ENCODE measurements at places on chromosomes 1 and 21.

GRCh38 chr1:202081992-202082391 is 40.7 kb upstream of the GPR37L1 start:
- no peak for DNase-seq

- DNase-seq = no peak
Measured at GRCh38 chr1:86239894-86240293, 83.3 kb upstream of the COL24A1 start.

GRCh38 chr1:64530969-64531692 is 61.2 kb downstream of the CACHD1 start:
- DNase-seq = no peak

DNA sequence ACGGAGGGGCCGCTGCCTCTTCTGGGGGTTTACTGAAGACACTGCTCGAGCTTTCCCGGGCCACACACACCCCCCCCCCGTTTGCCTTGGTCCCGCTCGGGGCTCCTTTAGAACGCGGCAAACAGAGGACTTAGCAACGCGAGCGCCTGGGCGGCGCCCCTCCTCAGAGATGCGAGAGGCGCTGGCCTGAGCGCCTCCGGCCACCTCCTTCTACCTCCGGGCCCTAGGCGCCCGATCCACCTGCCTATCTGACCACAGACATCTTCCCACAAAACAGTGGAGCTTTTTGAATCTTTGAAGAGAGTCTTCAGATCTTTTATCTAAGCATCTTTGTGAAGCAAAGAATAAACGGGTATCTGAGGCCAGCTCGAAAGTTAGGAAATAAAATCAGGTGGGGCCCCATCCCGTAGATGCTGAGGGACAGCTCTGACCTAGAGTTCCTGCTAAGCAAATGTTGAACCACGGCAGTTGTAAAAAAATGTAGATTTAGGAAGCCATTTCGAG is 436 bp upstream of the TTLL7 start:
- DNase-seq = no peak

DNA sequence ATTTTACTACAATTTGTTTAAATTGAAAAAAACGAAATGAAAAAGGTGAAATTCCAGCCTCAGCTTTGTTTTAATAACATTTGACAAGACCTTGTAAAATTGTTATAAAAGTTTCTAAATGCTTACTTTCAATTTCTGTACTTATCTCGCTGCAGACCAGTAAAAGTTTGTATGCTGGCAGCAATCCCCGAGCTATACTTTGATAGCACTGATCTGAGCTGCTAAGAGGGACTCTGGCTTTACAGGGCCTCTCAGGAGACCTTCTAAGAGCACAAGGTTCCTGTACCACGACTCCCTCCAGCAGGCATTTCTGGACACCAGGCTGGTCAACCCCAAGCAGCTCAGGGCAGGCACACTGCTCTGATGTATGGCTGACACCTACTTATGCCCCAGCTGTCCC is 13.1 kb downstream of the STMN1 start:
- DNase-seq = no peak

DNA sequence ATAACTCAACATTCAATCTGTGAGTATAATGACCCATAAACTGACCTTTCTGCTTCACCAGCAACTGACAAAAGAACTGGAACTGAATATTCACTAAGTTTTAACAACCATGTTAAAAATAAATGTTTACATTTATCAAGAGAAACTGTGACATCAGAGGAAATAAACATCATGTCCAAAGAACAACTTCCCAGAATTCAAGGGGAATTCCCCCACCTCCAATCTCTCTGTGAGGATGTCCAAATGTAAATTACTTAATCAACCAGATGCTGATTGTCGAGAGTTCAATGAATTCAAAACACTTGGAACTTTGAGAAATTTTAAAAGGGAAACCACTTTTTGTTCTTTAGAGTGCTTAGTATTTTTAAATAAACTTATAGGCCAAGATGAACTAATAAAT is 365.6 kb upstream of the ADGRL2 start:
- DNase-seq = no peak

GRCh38 chr1:51574796-51575195 is 42.1 kb upstream of the OSBPL9 start:
- no peak for DNase-seq

GRCh38 chr1:158649052-158649451 is 37.5 kb downstream of the SPTA1 start:
- no peak for DNase-seq

DNA sequence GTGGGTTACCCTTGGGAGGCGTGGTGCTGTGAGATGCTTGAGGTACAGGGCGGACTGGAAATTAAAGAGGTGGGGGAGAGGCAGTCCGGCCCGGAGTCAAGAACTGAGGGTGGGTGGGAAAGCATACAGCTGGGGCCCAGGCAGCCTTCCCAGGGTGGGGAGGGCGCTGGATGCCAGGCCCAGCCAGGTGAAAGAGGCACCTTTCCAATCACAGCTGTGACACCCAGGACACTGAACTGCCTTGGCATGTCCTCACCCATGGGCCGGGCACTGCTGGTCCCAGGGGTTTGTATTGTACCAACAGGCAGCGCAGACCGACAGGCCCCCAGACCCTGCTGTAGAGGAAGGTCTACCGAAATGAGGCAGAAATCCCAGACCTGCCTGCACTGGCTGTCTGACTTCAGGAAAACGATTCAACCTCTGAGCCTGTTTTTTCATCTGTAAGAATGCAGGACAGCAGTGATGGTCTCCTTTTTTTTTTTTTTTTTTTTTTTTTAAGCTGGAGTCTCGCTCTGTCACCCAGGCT is 9.1 kb downstream of the SLC30A2 start:
- DNase-seq = no peak

- peak; percentile 13 for DNase-seq
Measured at GRCh38 chr21:45209685-45210284, 77.9 kb downstream of the POFUT2 start.

DNA sequence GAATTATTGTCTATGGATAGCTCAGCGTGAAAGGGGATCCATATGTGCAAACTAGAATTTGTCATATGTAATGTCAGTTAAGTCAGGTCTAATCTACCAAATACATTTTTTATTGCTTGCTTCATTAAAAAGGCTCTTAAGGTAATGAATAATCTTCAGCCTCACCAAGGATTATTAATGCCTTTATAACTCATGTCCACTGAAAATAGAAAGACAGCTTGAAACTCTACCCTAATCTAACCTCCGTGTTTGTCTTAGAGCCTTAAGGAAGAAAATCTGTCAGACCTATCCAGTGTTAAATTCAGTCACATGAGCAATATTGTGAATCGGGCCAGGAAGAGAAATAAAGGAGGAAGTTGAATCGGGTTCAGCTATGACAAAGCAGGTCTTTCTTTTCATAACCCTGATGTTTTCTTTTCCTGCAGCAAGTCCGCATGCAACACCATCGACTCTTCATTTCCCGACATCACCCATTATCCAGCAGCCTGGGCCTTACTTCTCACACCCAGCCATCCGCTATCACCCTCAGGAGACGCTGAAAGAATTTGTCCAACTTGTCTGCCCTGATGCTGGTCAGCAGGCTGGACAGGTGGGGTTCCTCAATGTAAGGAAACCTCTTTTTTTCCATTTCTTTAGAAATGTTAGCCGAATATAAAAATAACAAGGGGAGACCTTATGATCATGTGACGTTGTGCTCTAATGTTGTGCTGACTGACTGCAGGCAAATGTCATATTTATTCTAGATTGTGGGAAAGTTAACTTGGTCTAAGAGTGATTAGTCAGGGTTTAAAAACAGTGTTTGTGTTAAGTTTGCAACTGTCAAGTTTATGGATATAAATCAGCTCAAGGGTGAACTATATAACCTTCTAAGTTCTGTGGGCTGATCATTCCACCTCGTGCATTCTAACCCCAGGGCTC is 321.0 kb downstream of the TM2D1 start:
- no peak for DNase-seq

- DNase-seq = no peak
Measured at GRCh38 chr1:19547814-19548213, 62.5 kb upstream of the CAPZB start.

- DNase-seq = no peak
Measured at GRCh38 chr1:151728151-151729054, 7.1 kb downstream of the RIIAD1 start.

DNA sequence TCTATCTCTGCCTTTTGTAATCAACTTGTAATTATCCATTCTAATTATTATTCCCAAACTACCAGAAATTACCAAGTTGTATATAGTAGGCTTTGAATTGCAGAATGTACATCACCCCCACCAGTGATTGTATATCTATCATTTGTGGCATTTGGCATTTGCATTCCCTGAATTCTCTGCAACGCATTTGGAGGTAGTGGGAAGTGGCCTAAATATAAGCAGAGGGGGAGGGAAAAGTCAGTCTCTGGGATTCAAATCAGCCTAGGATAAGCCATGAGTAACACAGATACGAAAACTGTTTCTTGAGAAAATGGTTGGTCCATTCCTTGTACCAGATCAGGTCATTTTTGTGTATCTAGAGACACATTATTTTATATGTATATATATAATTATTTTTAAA is 20.7 kb downstream of the DDX20 start:
- DNase-seq = no peak

DNA sequence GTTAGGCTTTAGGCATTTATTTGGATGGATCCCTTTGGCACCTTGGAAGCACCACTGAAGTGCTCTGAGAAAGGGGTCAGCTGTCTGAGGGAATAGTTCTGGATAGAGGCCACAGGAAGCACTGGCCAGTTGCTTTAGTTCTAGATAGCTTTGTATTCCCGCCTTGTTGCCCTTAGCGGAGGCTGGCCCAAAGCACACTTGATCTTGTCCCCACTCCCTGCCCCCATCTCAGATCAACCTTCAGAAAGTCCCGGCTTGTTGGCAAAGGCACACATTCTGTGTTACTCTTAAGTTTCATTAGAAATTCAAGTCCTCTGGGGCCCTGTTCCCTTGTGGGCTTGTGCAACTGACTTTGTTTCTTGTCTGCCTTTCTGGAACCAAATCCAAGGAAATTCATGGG is 15.2 kb upstream of the NBL1 start:
- DNase-seq = no peak

GRCh38 chr1:226233293-226233692 is 9.8 kb downstream of the MIXL1 start:
- no peak for DNase-seq

DNA sequence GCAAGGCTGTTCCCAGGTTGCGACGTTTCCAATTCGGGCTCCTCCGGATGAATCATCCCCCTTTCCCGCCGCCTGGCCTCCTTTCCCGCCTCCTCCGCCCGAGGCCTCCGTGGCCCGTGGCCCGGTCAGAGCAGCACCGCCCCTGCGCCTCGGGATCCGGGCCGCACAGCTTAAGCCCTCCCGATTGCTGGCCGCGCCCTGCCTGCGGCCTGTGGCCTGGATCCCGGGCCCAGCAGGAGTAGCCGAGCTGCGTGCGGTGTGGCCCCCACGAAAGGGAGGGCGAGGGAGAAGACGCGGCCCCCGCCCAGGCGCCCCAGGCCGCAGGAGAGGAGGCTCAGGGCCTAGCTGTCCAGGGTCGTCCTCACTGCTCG is 1.0 kb downstream of the TMEM200B start:
- DNase-seq = no peak

- no peak for DNase-seq
Measured at GRCh38 chr1:181175955-181176354, 87.5 kb downstream of the IER5 start.

GRCh38 chr1:17109892-17110554 is 9.2 kb downstream of the PADI2 start:
- DNase-seq = no peak

DNA sequence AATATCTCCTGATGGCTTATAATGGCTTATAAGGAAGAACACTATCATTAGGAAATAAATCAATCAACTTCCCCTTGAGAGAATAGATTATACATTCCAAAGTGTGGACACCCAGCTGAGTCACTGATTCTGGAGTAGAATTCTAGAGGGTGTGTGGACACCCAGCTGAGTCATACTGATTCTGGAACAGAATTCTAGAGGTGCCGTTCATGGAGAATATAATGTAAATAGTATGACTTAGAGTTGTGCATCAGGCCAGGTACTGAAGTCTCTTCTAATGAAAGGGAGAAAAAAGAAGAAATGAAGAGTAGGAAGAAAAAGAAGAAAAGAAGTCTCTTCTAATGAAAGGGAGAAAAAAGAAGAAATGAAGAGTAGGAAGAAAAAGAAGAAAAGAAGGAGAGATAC is 2.4 kb upstream of the USP33 start:
- no peak for DNase-seq

Data from CD4-positive, alpha-beta T cell treated with Interferon gamma for 1 hour (primary cell).